Right ventricle myocardium inferior (tissue), 1 donor: ENCODE measurements at places on chromosomes 16 and 17. TPM values are rescaled to one million over a fixed set of nuclear protein-coding genes. Genes with fewer than 3 reads are reported as not detected.
A peak's percentile ranks its signal among the peaks of the same experiment; 100 is the strongest.

DNA sequence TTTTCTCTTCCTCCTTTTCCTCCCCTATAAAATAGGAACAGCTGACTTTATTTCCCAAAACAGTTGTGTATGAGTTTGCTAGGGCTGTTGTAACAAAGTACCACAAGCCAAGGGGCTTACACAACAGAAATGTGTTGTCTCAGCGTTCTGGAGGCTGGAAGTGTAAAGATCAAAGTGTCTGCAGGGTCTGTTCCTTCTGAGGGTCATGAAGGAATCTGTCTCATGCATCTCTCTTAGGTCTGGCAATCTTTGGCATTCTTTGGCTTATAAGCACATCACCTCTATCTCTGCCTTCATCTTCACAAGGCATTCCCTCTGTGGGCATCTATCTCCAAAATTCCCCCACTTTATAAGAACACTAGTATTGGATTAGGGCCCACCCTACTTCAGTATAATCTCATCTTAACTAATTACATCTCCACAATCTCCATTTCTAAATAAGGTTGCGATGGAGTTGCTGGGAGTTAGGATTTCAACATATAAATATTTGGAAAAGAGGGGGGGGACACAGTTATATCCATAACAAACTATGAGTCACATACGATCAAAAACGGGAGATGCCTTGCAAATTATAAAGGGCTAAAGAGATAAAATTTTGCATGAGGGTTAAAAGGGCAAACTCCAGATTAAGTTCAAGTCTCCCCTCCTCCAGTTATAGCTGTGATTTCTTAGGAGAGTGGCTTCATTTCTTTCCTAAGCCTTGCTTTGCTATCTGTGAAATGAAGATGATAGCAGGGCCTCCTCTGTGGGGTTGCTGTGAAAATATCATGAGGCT is 109.7 kb downstream of the VAT1L start:
- no peak for DNase-seq

DNA sequence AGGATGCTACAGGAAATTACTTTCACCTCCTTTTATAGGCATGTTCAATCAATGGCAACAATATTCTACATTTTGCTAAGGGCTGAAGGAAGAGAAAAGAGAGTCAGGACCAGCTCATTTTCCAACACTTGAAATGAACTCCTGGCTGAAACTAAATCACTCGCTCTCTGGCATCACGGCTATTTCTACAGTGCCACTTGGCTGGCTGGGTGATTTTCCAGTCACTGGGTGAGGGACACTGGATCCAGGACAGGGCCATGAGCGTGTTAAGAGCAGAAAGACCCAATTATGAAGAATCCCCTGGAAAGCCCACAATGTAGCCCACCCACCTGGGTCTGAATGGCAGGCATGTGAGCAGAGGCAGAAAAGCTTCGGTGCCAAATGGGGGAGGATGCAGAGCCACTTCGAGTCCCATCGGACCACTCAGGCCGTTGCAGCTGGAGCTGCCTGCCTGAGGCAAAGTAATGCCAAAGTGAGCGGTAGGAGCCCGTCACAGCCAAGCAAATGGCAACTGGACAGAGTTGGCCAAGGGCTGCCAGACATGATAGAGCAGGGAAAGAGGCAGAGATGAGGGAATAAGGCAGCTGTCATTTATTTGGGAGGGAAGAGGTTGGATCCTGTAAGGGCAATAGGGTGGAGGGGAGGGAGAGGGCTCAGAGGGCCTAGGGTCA is 246.2 kb downstream of the STX8 start:
- no peak for DNase-seq

GRCh38 chr17:17001874-17002520 is 30.1 kb upstream of the TNFRSF13B start:
- peak; percentile 93 for DNase-seq

- no peak for DNase-seq
Measured at GRCh38 chr17:39306509-39307212, 80.9 kb upstream of the STAC2 start.

DNA sequence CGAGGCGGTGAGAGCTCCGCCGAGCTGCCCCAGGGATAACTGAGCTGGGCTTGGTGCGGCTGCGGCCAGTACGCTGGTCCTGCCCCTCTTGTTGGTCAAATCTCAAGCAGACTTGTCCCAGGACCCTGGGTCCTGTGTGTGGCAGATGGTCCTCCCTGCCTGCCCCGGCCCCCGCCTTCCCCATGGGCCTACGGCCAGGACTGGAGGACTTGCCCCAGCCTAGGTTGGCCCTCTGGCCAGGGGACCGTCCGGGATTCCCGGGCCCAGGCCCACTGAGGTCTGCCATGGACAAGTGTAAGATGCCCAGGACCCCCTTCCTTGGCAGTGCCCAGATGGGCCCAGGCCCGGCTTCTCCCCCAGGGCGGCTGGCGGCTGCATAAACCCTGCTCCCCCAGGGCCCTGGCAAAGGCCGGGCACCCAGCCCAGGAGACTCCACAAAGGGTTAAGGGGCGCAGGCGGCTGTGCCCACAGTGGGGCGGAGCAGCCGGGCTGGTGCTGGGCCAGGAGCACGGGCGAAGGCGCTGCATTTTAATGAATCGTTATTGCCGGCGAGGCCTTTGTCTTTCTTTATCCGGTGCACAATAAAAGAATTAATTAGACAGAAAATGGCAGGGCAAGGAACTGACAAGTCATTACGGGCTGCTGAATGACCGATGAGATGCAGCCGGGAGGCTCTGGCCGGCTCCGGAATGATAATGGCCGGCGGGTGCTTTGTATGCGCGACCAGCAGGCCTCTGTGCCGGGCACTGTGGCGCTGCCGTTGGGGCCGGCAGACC is 9.1 kb downstream of the SOX8 start:
- peak; percentile 53 for DNase-seq

GRCh38 chr16:368388-369158 is 1.8 kb downstream of the MRPL28 start:
- DNase-seq: peak; percentile 64

DNA sequence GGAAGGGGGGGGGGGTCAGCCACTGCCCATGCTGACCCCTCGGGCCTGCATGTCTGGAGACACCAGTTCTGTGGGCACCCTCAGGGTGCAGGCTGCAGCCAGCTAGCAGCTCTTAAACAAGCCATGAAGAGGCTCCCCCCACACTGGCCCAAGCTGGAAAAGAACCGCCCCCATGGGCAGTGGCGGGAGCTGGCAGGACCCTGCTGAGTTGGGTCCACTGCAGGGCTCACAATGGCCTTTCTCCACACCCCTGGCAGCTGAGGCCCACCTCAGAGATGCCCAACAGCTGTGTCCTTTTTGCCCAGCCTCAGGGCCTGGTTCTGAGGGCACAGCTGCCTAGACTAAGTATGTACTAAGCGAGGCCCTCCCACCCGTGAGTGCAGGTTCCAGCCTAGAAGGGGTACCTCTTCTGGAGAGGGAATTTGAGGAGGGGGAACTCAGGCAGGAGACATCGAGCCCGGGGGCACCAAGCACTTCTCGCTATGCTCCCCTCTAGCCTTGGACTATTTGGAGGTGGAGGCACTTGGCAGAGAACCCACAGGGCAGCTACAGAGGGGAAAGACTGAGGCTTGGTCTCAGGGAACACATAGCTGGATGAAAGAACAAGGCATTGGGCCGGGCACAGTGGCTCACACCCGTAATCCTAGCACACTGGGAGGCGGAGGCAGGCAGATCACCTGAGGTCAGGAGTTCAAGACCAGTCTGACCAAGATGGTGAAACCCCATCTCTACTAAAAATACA is 3.2 kb downstream of the THRA start:
- DNase-seq: no peak

DNA sequence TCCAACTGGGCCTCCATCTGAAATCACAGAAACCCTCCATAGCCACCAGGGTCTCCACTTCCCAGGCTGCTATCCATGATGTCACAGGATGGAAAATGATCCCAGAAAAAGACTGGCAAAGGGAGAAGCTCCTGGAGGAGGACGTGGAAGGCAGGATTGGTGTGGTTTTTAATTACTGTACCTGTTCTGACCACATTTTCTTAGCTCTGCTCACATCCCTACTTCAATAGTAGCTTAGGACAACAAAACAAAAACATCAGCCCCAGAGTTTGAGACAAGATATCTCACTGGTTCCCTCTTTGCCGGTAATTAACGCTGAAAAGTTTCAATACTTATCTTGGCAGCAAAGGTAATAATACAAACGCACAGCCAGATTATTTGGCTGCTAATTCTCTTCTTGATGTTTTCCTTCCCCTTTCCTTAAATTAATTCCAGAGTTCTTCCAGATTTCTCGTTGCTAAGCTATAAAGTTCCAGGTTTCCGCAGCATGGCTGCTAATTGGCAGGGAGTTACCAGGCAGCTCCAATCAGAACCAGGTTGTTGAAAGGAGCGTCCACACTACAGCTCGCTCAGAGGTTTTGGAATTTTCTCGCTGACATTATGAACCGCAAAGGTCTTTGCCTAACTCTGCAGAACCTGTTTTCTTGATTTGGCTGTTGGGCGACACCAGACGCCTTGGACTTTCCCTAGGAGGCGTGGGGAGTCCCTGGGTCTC is 263.4 kb downstream of the MRTFB start:
- DNase-seq: no peak

- DNase-seq: no peak
Measured at GRCh38 chr17:33753452-33753851, 460.4 kb upstream of the ASIC2 start.

DNA sequence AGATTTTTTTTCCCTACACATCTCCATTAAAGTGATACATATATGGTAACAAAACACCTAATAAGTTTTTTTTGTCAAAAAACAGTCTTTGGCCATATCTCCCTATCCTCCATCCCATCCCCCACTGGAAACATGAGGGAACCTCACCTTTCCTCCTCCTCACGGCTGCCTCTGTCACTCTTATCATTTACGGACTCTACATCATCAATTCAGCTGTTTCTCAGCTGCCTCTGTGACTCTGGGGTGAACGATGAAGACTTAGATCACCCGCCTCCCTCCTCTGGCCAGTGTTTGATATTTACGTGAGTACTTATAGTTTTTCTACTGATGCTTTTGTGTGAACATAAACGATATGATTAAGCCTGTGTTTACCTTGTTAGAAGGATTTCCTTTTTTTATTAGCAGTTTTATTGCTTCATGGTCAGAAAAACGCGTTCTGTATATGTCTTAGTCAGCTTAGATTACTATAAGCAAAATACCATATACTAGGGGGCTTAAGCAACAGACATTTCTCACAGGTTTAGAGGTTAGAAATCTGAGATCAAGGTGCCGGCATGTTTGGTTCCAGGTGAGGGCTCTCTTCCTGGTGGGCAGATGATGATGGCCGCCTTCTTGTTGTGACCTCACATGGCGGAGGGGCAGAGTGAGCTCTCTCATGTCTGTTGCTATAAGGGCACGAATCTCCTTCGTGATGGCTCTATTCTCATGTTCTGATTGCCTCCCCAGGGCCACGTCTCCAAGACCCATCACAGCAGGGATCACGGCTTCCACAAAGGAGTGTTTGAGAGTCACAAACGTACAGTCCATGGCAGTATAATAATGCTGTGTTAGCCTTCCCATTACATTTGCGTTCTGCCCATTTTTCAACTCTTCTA is 32.1 kb downstream of the DNAH17 start:
- no peak for DNase-seq

- no peak for DNase-seq
Measured at GRCh38 chr16:67270931-67271338, 8.4 kb upstream of the PLEKHG4 start.

GRCh38 chr16:69935278-69935711 is 15.8 kb upstream of the CLEC18A start:
- DNase-seq: peak; percentile 35

- no peak for DNase-seq
Measured at GRCh38 chr16:50280932-50281331, 14.6 kb downstream of the ADCY7 start.

DNA sequence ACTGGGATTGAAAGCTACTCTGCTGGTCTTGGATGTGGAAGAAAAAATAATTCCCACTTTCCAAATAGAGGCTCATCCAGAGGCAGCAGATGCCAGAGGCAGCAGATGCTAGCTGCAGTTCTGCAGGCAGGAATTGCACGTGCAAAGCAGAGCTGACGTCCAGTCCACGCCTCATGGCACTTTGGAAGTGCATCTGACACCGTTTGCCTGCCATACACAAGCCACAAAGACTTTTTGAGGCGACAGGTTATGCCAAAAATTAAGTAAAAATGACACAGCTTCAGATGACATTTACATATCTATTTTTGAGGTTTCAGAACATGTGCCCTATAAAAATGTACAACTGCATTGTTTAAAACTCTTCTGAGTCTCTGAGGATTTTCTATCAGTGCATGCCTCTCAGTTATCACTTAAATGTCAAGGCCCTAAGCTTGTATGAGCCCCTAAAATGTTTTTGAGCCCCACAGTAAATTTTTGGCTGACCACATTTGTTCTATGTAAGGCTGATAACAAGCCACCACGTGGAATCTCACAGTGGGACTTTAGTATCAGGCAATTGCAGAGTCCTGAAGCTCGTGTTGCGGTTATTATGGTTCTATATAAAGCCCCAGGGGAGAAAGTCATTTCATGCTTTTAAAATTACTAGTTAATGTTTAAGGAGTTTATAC is 239.2 kb downstream of the PRKCA start:
- DNase-seq: no peak

DNA sequence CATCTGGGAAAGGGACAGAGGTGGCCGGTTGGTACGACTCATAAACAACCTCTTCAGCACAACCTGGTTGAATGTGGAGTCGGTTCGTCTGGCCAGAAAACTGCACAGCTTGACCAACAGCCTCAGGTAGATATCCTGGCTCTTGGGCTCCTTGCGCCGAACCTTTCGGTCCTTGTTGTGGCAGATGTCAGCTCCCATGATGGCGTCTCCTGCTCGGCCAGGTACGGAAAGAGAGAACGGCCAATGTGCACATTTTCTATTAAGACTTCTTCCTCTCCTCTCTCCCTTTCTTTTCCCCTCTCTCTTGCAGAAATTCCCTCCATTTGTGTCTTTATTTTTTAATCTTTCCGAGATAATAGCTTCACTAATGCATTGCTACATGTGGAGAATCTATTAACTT is 41.8 kb upstream of the CNTNAP4 start:
- no peak for DNase-seq

- DNase-seq: no peak
Measured at GRCh38 chr17:4008441-4009185, 44.4 kb upstream of the ATP2A3 start.

DNA sequence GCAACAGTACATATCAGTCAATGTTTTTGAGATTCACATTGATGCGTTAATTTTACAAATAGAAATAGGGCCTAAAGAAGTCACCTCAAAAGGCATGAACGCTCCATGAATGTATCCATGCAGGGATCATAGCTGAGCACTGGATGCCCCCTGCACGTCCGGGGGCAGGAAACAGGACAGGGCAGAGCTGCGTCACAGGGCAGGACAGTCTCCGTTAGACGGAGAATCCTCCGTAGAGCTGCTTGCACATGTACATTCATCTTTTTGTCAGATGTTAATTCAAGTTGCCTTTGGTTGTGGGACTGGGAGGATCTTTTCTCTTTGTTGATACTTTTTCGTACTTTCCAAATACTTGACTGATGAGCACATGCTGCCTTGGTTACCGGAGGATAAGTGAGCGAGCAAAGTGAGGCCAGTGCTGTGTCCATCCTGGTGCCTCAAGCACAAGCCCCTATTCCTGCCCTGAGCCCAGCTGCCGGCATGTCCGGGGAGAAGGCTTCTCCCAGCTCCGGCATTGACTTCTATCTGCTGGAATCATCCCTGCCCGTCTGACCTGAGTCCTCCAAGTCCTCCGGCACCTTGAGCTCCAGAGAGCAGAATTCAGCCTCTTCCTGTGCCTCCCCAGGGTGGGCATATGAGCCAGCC is 15.0 kb downstream of the GAA start:
- DNase-seq: no peak

The KRT24 gene
- total RNA-seq: not detected

The KRTAP4-1 gene
- total RNA-seq: not detected

The C16orf96 gene
- 0.05 TPM for total RNA-seq

The GDPD3 gene
- 2.2 TPM for total RNA-seq

The CACNA1H gene
- 6.0 TPM for total RNA-seq

The HBA1 gene
- 91.7 TPM for total RNA-seq
